NCI-H446 (cell line): ENCODE measurements at places on chromosomes 7 and 10.

DNA sequence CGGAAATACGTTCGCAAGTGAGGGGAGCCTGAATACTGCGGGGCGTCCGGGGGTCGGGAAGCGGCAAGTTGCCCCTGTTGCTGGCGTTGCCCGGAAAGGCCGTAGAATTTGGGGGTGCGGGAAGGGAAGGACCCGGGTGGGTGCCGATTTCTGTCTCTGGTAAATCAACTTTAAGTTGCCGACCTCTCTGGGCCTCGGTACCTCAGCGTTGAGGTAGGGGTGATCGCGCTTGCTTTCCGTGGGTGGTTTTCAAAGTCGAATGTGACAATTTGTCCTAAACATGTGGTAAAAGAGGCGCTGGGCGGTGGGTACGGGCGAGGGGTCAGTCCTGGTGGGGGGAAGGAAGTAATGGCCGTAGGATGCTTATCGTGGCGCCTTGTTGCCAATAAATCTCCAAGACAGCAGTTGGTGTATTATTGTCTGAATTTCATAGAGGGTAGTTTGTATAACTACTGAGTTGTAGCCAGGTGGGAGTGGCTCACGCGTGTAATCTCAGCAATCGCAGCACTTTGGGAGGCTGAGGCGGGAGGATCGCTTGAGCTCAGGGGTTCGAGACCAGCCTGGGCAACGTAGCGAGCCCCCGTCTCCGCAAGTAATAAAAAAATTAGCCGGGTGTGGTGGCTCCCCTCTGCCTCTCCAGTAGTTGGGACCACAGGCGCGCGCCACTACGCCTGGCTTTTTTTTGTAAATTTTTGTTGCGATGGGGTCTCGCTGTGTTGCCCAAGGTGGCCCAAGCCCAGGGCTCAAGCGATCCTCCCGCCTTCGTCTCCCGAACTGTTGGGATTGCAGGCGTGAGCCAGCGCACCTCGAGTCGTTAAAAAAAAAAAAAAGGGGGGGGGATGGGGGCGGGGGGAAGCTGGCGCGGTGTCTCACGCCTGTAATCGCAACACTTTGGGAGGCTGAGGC, 644 bp downstream of the BUD23 start:
- DNase-seq, result no peak

DNA sequence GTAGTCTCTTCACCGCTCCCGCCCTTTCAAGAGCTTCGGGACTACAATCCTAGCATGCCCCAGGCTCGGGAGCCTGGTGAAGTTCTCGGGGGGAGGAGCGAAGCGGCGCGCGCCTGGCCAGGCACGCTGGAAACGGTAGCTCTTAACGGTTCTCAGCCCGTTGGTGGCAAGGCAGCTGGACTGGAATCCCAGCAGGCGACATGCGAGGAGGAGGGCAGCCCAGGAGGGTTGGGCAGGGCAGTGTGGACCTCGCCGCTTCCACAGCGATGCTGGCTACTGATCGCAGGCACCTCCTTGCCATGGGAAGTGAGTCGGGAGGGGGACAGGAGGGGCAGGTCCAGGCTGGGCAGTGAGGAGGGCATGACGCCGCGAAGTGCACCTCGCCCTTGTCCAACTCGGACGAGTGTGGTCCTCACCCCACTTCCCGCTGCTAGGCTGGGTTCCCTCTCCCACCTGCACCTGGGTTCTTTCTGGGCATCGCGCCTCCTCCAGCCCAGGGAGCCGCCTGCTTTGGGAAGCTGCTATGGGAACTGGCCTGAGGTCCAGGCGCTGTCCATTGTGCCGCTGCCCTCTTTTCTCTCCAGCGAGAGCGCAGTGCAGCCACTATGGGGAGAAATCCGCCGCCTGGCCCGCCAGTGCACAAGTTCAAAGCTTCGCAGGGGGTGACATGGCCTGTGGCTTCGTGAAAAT, 367.8 kb upstream of the NUPR2 start:
- DNase-seq, result no peak

DNA sequence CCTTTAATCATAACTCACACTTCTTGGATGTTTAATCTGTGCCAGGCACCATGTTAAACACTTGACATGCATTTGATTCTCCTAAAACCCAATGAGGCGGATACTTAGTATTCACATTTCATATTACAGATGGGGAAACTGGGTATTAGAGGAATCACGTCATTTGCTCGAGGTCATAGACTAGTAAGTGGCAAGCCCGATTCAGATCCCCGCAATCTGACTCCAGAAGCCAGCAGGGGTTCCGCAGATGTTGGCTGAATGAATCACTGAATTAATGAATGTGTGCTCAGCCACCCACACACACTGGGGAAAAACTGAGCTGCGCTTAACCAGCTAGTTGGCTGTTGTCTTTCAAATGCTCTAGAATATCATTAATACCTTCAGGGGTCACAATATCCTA, 22.5 kb upstream of the ENO4 start:
- DNase-seq, result no peak

DNA sequence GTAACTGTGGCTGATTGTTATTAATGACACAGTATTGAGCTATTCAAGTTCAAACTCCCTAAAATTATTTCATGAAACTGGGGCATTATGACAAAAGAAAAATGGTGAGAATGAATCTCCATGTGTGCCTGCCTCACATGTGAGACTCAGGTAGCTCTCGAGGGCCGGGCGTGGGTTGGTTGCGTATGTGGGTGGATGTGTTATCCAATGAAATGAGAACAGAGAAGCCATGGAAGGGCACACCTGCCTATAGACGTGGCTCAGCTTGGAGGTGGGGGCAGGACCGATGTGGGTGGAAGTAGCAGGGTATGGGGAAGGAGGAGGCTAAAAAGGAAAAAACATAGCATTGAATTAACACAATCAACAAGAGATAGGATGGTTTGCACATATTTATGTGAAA, 96.5 kb downstream of the AOAH start:
- DNase-seq, result no peak

DNA sequence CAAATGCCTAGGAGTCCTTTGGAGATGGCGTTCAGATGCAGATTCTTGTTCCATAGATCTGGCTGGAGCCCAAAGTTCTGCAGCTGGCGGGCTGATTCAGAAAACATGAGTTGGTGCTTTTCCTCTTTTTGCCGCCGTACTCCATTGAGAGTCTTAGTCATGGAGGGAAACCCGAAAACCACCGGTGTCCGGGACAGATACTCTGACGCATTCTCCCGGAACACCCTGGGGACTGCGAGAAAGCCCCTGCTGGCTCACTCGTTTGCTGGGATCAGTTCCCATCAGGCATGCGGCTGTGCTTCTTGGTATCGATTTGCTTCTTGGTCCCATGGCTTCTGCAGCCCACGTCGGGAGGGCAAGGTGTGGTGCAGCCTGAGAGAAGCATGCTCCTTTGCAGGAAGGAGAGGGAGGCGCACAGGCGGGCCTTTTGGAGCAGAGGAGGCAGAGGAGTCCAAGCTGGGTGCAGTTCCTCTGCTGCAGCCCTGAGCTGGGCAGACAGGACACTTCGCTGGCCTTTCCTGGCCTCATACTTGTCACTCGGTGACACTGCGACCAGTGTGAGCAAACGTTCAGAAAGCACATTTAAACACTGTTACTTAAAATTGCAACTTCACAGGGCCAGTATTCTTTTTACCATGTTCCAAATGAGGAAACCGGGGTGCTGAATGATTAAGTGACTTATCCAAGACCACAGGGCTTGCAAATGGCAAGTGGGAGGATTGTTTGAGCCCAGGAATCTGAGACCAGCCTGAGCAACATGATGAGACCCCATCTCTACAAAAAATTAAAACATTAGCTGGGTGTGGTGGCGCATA, 30.6 kb upstream of the PFKFB3 start:
- DNase-seq, result peak; percentile 17

- DNase-seq, result no peak
Observed at GRCh38 chr7:4845740-4846142, 16.1 kb downstream of the PAPOLB start.

DNA sequence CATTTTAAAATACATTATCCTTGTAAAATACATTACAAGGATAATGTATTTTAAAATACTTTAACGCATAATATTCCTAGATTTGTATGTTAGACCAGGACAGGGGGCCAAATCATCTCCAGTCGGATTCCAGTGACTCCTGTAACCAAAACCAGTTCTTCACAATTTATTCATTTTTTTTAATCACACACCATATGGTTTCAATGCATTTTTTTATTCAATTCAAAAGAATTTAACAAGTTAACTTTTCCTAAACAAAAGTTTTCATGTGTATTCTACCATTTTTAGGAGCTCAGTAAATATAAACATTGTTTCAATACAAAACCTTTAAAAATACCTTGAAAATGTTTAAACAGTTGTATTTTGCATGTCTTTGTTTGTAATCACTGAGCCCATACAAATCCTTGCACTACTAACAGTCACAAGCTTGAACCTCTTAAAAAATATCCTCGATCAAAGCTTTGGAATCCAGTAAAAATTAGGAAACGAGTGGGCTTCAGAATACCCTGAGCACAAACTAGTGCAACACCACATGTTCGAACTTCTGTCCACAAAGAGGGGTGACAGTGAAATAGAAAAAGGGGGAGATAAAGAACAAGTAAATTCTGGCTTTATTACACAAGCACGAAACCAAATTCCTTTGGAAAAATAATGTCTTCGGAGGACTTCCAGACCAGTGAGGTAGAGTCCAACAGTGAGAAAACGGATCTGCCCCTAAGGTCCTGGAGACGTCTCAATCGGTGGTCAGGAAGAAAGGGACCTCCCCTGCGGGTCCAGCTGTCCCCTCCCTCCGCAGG, 1.6 kb downstream of the CCDC71L start:
- DNase-seq, result no peak

DNA sequence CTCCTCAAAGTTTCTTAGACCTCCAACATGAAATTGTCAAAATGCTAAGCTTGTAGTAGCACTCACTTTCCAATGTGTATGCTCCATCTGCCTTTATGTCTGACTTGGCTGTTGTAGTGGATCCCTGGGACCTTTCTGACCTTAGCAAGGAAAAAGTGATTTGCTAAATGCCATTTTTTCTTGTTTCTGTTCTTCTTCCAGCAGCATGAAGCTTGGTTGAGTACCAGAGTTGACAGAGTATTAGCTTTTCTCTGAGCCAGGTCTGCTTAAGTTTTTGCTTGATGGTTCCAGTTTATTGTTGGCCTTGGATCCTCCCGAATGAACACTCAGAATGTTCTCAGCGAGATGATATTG, 168.7 kb downstream of the SND1 start:
- DNase-seq, result no peak

DNA sequence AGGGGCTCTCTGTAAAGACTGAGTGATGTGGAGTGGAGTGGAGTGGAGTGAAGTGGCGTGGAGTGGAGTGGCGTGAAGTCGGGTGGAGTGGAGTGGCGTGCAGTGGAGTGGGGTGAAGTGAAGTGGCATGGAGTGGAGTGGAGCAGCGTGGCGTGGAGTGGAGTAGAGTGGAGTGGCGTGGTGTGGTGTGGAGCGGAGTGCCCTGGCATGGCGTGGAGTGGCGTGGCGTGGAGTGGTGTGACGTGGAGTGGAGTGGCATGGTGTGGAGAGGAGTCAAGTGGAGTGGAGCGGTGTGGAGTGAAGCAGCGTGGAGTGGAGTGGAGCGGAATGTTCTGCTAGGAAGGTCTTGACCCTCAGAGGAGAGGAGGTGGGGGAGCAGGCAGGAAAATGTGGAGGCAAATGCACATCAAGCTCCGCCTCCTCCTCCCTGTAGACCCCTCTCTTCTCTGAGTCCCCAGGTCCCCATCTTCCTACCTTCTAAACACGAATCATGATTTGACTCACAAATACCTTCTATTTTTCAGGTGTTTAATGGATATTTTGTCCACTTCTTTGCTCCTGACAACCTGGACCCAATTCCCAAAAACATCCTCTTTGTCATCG, 19.9 kb downstream of the ITIH2 start:
- no peak for DNase-seq

DNA sequence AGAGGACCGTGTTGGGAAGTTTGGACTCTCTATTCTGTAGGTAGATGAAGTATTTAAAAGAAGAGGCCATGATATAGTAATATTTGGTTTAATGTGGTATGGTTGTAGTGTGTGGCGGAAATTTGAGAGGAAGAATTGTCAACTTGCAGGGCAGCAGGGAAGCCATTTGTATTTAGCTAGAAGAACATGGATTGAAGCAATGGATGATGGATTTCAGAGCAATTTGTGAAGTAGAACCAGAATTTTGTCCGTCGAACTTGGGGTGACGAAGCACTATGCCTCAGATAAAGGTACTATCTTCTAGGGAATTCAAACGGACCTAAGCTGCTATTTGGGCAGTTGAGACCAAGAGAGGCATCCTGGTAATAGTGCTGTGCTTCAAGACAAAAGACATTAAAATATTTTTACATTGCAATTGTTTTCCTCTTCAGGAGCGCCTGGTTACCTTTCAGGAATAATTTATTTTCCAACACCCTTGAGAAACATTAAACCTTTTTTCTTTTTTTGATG, 615 bp upstream of the WBP1L start:
- no peak for DNase-seq

DNA sequence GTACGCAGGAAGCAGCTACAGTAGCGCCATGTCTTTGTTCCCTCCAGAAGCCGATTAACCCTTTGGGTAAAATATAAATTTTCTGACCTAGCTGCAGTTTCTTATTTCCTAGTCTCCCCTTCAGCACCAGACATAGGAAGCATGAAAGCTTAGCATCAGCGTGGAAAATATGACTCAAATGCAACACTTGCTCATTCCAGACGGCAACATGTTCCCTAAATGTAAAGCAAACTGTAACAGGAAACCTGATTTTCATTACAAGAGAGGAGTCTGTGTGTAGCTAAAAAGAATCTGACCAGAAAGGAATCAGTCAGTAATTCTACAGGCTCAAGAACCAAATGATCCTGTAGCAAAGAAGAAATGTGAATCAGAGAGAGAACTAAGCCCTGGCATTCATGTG, 219.2 kb downstream of the C7orf25 start:
- DNase-seq, result no peak

DNA sequence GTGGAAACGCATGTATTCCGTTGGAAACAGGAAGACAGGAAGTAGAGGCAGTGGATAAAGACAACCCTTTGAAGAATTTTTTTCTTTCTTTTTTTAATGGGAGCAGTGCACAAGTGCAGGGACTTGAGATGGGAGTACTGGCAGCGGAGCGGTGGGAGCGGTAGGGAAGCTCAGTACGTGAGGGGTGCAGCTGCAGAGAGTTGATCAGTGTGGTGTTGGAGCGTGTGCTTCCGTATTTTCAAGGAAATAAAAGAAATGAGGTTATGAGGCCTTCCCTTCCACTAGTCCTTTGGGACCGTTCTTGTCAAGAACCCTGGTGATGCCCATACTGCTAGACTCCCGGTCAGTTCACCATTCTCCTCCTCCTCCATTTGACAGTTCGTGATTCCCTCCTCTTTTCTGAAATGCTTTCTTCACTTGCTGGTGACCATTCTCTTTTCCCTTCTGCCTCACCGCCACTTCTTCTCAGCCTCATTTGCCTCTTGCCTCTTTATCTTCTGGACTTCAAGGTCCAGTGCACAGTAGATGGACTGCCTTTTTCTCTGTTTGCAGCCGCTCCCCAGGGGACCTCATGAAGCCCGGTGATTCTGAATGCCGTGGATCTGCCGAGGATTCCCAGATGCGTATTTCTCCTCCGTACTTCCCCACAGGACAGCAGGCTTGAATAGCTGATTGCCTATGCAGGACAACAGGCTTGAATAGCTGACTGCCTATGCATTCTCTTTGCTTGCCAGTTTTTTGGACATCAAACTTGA, 39.1 kb upstream of the TMEM236 start:
- DNase-seq, result no peak

GRCh38 chr10:112915590-112916572, 34.2 kb upstream of the TCF7L2 start:
- no peak for DNase-seq
